ENCODE measurements at places on chromosomes 3 and 15.

DNA sequence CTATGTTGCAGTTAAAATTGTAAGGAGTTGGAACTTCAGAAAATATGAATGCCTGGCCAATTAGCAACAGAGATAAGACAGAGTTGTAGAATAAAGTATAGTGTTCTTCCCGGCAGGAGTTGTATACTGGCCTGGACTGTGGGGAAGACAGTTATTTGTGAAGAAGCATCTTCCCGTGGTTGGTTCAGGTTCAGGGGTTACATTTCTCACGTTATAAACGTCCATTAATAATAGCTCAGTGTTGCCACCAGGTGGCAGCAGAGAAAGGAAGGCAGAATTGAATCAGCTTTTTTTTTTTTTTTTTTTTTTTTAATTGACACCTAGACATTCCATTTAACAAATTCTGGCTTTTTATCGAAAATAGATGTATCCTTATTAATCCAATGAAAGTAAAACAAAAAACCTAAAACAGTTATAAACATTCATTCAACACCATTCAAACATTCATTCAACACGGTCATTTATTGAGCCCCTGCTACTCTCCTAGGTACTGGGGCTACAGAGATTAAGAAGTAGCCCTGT lies 66.4 kb upstream of the NR2E3 start:
- DNase-seq: peak; percentile 43

GRCh38 chr3:32963871-32964270 lies 12.4 kb downstream of the CCR4 start:
- DNase-seq: no peak

- DNase-seq: peak; percentile 46
Observed at GRCh38 chr3:73653877-73654276, 29.1 kb upstream of the PDZRN3 start.

DNA sequence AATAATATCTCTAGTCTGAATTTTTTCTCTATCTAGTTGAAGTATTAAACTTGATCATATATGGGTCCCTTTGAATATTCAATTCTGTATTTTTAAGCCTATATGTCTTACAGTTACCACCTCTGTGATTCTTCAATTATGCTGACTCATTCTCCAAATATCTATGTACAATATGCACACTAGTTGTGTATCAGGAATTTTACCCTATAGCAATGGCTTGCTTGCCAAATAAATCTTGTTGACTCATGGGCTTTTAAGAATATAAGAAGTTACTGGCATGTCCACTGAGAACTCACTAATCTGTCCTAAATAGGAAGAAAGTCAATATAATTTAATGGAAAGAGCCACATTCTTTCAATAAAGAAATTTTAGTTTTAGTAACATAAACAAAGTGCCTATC lies 656.3 kb downstream of the RBMS3 start:
- peak; percentile 24 for DNase-seq

DNA sequence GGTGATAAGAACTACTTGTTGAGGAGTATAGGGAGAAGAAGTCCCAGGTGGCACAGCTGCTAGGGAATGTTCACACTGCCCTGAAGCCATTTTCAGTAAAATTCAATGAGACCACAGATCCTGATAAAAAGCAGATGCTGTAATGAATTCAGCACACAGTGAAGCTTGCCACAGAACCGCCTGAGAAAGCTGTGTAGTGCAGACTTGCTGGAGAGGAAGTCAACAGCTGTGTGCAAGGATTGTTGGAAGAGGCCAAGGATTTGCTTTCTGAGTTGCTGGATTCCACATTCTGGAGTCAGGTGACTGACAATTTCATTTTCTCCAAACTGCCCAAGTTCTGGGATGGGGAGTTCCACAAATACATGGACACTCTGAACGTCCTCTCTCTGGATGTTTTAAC lies 70.9 kb downstream of the ANP32A start:
- no peak for DNase-seq

DNA sequence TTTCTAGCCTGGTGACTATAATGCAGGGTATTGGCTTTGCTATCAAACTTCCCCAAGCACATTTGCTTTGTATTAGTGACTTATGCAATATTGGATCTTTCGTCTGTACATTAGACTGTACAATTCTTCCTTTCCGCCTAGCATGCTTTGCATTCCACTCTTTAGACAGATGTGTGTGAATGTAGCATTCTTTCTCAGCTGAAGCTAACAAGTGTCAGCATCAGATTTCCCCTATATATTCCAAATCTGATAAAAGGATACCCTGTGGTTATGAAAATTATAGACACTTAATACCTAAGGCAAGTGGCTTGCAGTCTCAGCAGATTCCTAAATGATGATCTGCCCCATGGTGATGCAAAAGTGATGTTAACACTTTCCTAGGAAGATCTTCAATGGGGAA lies 360.1 kb downstream of the CNTN4 start:
- no peak for DNase-seq

DNA sequence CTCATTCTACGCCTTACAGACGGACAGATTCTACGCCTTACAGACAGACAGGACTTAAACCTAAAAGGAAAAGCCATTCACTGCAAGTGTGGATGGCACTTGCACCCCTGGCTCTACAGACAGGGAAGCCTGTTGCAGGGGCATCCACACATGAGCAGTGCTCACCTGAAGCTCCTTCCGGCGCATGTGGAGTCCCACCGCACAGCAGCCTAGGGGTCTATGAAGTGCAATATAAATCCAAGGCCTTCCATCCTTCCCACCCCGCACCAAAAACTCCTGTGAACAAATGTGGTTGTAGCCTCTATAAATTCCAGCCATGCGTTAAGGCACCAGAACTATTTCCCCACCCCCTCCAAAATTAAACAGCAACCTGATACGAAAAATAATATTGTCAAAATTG lies 121.3 kb downstream of the LRIG1 start:
- DNase-seq: no peak

DNA sequence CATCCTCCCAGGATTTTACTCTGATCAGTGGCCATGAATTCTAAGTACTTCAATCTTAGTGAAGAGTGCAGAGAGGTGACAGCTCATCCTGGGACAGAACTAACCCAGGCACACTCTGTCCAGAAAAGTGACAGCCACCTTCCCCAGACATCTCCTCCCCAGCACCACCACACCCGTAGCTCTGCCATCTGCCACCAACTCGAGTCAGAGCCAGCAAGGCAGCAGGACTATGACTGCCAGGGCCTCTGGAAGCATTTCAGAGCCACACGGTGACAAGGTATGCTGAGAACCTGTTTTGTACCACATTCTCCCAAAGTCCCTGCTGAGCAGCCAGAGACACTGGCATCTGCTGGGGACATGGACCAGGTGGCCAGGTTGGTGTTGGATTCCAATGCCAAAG lies 71.0 kb downstream of the NTRK3 start:
- DNase-seq: no peak

- DNase-seq: no peak
Observed at GRCh38 chr3:33229947-33230346, 11.3 kb upstream of the SUSD5 start.

GRCh38 chr3:32780735-32781210 lies 37.0 kb upstream of the TRIM71 start:
- DNase-seq: peak; percentile 32

- no peak for DNase-seq
Observed at GRCh38 chr3:60657972-60658371, 593.3 kb downstream of the FHIT start.

DNA sequence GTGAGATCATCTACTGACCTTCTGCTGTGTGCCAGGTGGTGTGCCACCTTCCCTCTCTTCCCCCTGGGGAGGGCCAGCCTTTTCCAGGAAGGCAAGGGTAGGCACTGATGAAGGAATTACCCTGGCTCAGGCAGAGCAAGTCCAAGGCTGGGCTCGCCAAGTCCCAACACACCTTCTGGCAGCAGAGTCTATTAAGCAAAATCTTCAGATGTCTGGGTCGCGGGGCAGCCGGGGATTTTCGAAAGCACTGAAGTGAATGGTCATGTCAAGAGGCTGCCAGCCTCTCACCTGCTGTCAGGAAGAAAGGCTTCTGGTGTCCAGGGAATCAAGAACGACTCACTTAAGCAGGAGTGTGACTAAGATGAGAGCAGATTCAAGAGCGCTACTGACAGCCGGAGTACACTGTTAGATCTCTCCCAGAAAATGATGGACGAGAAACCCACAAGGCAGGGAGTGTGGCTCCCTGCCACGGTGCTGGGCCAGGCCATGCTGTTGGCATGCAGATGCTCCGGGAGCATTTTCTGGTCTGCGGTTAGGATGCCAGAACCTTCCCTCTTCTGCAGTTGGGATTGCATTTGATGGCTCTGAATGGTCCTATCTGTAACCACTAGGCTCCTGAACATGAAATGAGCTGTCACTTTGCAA lies 479.8 kb downstream of the SHQ1 start:
- no peak for DNase-seq

GRCh38 chr3:1348547-1348946 lies 255.7 kb downstream of the CNTN6 start:
- no peak for DNase-seq

- no peak for DNase-seq
Observed at GRCh38 chr3:60536420-60536819, 714.8 kb downstream of the FHIT start.

- peak; percentile 70 for DNase-seq
Observed at GRCh38 chr15:78979456-78980320, 34.8 kb upstream of the CTSH start.

GRCh38 chr15:76347482-76348055 lies 11.0 kb downstream of the ISL2 start:
- DNase-seq: no peak

DNA sequence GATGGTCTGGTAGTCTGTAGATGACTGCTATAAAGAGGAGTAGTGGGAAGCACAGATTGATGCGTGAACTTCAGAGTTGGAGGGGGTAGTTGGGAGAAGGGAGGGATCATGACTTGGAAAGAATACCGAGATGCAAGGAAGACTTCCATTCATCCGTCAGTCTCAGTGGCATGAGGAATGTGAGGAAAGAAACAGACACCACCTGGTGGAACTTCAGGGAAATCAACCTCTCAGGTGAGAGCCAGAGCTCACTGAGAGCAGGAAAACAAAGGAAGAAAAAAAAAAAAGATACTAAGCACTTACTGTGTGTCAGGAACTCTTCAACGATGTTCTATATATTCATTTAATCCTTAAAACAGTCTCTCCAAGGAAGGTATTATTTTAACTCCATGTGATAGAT lies 172.4 kb downstream of the OXSM start:
- DNase-seq: no peak

- no peak for DNase-seq
Observed at GRCh38 chr15:29135309-29135657, 134.3 kb downstream of the NSMCE3 start.

GRCh38 chr3:131713416-131714123 lies 210.8 kb upstream of the MRPL3 start:
- DNase-seq: no peak

GRCh38 chr15:39031596-39031995 lies 467.0 kb upstream of the RASGRP1 start:
- DNase-seq: no peak

DNA sequence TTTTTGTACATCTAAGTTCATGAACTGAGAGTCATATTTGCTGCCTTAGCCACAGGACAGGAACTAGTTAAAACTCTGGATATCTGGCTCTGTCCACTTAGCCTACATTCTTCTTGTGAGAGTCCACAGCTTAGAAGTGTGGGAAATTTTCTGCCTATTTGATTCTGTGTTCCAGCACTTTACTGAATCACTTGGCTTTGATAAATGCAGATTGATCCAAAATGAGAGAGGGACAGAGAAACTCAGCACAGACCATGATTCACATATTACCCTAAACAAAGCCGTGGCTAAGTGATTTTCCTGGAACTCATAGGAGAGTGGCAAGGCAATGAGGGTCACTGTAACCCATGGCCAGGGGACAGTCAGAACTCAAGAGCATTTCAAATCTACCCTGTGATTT lies 87.5 kb upstream of the CADPS start:
- DNase-seq: no peak

DNA sequence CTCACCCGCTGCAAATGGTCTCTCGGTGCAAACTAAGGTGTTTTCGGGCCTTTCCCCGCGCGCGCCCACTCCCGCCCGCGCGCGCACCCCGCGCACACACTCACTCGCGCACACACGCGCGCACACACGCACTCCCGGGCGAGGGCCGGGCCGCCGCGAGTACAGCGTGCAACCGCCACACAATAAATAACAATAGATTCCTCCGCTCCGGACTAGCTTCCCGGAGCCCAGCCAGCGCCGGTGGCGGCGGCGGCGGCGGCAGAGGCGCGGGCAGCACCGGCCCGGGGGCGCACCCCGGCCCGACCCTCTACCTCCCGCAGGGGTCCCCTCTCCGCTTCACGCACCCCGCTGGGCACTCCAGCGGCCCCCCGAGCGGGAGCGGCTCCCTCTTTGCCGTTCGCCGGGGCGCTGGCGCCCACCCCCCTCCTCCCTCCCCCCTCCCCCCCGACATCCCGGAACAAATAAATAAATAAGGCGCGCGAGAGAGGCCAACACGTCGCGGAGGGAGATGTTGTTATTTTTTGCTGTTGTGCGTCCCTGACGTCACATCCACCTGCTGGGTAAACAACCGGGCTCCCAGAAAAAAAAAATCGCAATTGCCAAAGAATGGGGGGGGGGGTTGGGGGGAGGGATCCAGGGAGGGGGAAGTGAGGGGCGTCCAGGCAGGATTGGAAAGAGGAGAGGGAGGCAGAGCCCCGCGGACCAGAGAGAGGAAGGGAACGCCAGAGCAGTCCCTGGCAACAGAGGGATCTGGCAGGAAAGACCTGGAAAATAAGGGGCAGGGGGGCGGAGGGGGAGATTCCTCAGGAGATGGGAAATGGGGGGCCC lies at the start of gene FOXP1:
FOXP1 (minus strand) TSS at position 163 of the 828 bp plus-strand sequence. CDS start 385,347 bp downstream, outside the sequence.
- DNase-seq: peak; percentile 59

DNA sequence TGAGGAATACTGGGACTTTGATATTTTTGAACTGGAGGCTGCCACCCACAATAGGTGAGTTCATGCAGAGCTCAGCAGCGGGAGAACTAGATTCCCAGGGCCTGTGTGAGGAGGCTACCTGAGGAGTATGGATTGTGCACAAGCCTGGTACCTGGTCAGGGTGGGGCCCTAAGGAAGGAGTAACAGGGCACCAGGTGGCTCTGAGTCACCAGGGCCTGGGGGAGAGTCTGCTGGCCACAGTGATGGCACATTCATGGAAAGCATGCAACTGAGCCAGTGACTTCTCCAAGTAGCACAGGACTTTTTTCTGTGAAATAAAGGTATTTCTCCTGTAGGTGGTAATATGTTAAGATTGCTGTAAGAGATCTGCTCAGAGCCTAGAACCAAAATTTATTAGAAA lies 134.4 kb downstream of the PDE8A start:
- no peak for DNase-seq

GRCh38 chr3:31041161-31041978 lies 146.9 kb upstream of the GADL1 start:
- DNase-seq: peak; percentile 83

- DNase-seq: no peak
Observed at GRCh38 chr3:184481984-184482671, 79.5 kb upstream of the EPHB3 start.

DNA sequence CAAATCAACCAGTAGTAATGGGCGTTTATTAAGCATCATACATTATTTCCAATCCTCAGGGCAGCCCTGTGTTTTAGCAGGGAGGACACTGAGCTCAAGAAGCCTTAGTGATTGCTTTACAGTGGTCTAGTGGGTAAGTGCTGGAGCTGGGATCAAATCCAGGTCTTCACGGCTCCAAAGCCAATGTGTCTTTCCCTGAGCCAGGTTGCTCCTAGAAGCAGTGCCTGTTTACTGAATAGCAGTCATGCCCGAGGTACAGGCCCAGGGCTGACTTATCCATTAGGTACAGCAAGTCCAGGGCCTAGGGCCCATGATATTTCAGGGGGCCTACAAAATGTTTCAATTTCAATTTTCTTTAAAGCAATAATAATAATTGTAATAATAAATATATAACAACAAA lies 9.6 kb upstream of the SMAD6 start:
- no peak for DNase-seq

Data from brain microvascular endothelial cell (primary cell).